ENCODE measurements at places on chromosomes 2 and 18.
A peak's percentile ranks its signal among the peaks of the same experiment; 100 is the strongest.

- DNase-seq: peak; percentile 47
Observed at GRCh38 chr2:16525265-16525887, 140.3 kb downstream of the CYRIA start.

GRCh38 chr2:67604360-67604759 lies 207.2 kb downstream of the ETAA1 start:
- DNase-seq: no peak

- DNase-seq: peak; percentile 35
Observed at GRCh38 chr2:115161771-115162493, 719.5 kb downstream of the DPP10 start.

DNA sequence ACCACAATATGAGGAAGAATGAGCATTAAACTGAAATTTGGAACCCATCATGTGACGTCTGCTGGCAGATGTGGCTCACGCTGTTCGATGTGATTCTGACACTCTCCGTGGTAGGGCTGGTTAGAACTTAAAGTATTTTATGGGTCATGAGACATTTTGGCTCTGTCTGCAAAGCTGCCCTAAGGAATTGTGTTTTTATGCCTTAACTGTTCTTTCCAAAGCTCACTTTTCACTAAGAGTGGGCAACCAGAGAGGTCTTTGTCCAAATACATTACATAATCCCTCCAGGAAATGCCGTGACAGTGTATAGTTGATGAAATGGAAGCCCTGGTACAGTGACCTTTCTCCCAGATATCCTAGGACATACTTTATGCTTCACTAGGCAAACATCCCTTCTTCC lies 119.1 kb downstream of the AQP4 start:
- no peak for DNase-seq

DNA sequence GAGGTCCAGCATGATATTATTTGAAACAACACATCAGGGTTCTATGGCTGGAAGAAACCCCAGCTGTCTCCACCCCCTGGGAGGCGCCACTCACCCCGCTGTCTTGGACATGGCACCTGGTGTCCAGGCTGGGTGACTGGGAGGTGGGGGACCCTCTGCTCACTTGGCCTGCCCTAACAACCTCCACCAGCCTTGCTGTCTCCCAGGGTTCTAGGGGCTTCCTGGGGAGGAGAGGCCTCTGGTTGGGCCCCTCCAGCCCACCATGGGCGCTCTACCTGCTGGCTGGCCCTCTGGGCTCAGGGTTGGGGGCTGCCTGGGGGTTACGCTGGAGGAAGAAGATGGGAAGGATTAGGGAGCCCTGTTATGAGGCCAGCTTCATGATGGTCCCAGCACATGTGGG lies 16.3 kb downstream of the PER2 start:
- no peak for DNase-seq

- no peak for DNase-seq
Observed at GRCh38 chr2:19702267-19702666, 199.5 kb downstream of the TTC32 start.

DNA sequence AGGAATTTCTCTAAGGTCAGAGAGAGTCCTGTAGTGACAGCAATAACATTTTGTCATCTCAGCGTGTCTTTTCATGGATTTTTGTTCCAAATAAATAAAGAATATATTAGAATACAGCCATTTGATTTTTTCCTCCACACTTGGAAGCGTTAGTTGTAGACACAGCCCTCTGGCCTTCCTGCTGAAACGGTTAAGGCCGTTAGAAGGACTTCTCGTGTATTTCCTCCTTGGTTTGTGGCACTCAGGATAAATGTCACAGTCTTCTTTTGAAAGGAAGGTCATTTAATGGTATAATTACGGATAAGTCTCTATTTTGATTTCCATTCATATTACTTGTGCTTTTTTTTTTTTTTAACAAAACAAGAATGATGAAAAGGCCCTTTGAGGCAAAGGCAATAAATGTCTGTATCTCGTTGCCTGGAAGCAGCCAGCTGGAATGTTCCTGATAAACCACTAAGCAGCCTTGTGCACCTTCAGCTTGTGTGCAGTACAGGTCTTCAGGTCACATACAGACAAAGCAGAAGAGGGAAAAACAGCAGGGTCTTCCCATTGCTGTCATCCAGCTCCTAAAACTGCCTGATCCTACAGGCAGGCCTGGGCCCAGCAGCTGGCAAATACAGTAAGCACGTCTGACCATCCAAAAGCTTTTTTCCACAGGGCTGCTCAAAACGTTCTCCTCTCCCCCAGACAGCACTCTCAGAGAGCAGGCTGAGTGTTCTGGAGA lies 14.4 kb downstream of the EFR3B start:
- DNase-seq: no peak

DNA sequence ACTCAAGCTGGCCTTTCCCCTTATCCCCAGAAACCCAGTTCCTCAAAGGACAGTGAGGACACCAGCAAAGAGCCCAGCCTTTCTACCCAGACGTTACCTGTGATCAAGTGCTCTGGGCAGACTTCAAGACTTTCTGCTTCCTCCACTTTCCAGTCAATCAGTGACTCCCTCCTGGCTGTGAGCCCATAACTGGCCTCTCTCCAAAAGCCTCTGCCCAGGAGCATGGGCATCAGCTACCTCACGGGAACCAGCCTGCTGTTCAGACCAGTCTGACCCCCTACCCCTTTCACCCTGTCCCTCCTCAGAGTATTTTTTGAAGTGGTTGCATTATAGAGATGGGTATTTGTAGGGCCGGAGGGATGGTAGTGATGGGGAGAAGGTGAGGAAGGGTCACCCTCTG lies 27.7 kb upstream of the CYP27A1 start:
- no peak for DNase-seq

GRCh38 chr2:56030901-56031300 lies 107.3 kb upstream of the EFEMP1 start:
- no peak for DNase-seq

GRCh38 chr2:168186452-168186851 lies 60.9 kb downstream of the STK39 start:
- DNase-seq: no peak

DNA sequence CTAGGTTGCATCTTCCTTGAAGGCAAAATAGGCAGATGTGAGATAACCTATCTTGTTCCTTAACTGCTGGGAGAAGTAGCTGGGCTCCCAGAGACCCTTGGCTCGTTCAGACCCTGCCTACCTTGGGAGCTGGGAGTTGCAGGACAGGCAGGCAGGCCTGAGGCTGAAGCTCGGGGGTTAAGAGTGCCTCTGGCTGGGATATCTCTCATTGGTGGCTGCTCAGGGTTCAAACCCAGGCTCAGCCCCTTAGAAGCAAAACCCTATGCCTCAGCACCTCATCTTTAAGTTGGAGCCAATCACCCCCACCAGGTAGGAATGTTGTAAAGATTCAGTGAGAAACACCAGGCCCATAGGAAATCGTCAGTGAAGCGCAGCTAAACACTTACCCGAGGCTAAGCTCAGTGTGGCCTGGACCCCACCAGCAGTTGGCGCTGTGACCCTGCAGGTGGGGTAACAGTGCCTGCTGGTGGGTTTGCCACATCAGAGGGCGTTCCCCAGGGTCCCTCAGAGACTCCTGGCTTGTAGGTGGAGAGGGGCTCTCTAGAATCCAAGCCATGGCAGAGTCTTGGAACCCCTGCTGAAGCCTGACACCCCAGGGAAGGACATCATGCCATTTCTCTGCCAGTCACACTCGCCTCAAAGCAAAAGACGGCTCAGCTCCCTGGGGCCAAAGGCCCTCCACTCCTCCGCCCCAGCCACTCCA lies 54.6 kb upstream of the GPR17 start:
- peak; percentile 53 for DNase-seq

DNA sequence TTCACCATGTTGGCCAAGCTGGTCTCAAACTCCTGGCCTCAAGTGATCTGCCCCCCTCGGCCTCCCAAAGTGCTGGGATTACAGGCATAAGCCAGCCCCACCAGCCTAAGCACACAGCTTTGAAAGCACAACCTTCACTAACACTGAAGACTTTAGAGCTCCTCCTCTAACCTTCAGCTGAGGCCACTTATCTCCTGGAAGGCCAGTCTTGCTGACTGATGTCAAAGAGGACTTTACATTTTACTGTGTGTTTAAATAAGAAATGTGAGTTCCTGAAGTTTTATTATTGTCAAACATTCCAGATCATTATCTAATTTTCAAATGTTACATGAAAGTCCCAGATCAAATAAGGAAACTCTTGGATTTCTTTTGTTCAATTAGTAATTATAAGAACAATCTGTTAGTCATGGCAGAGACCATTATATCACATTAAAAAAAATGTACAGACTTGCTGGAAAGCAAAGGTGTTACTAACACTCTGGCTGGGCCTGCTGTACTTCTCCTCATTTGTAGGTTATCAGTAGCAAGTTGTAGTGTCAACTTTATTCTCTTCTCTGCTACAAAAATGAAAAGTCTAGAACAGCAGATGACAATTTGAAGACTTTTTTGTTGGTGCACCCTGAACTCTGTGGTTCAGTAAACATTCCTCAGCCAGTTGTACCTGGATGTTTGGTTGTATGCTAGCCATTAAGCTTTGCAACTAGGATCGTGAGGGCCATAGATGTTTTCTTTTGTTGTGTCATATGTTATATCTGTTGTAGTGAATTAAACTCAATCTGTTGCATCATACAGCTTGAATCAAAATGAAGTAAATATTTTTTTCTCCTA lies 80.0 kb downstream of the AOX1 start:
- DNase-seq: no peak

GRCh38 chr2:8582191-8582590 lies 99.7 kb upstream of the ID2 start:
- no peak for DNase-seq

GRCh38 chr18:57077005-57077765 lies 69.7 kb upstream of the BOD1L2 start:
- no peak for DNase-seq

GRCh38 chr2:29923110-29923721 lies 1.8 kb upstream of the ALK start:
- DNase-seq: peak; percentile 78

- no peak for DNase-seq
Observed at GRCh38 chr2:221198309-221198708, 373.8 kb downstream of the EPHA4 start.

DNA sequence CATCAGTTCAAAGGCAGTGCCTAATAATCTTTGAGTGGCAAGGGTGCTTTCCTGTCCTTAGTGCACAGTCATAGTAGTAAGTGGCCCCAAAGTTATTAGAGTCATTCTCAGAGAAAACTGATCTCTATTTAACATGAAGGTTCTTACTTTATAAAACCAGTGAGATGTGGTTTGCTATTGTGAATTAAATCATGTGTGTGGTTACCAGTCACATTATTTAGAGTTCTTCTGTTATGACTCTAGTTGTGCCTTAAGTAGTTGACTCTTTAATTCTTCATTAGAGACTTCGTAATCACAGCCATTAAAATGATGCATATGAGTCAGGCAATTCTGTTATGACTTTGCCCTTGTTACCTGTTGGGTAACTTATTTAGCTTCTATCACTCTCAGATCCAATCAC lies 1392.9 kb upstream of the ACVR2A start:
- DNase-seq: no peak

GRCh38 chr2:133266926-133267590 lies 301.2 kb downstream of the NCKAP5 start:
- DNase-seq: peak; percentile 35

DNA sequence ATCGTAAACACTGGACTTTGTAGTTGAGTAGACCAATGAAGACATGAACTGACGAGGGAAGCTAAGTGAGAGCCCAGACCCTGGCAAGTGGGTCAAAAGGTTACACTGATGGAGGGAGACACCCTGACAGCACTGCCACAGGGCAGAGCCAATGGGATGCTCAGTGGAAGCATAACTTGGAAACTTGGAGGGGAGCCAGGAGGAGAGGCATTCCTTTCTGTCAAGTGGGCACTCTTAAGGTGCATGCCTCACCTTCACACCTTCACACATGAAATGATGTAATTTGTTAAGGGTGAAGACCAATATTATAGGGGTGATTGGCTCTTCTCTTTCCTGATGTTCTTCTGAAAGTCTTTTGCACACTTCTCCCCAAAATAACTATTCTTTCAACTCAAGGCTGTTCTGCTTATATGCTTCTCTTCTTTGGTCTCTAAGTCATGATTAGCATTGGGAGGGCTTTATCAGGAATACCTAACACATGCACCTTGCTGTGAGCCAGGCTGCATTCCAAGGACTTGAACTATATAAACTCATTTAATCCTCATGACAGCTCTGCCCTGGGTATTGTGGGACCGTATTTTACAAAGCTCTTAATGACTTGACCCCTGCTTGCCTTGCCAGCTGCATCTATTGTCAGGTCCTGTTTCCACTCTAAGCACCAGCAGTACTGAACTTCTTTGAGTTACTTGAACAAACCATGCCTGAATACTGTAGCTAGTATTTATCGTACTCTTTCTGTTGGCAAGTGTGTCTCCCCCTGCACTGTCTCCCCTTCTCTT lies 19.0 kb downstream of the RPL37A start:
- no peak for DNase-seq

- no peak for DNase-seq
Observed at GRCh38 chr2:112757265-112757664, 7.1 kb downstream of the CKAP2L start.

GRCh38 chr2:102619414-102620319 lies at the start of gene SLC9A2:
Gene SLC9A2 (plus strand): TSS chr2:102619553. CDS start chr2:102619849, 296 bp downstream.
- DNase-seq: no peak

- DNase-seq: no peak
Observed at GRCh38 chr2:108220942-108221541, 18.7 kb upstream of the SULT1C3 start.

GRCh38 chr2:172978063-172978383 lies 97.6 kb upstream of the MAP3K20 start:
- no peak for DNase-seq

GRCh38 chr18:8252371-8252770 lies 356.9 kb upstream of the RAB12 start:
- no peak for DNase-seq

DNA sequence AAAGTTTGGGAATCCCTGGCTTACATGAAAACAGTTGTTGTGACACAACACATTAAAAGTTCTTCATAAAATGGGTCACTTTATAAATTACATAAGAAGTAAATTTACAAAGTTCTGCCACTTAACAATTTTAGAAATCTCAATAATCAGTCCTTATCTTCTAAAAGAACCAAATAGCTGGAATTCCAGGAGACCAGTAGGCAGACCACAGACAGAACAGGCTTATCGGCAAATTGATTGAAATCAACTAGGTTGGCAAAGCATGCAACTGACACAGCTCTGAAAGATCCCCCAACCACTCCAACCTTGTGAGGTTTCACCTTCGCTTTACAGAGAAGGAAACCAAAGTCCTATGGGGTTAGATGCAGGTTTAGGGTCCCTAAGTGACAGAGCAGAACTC lies 103.0 kb downstream of the DNER start:
- no peak for DNase-seq

GRCh38 chr2:179250848-179251504 lies 13.7 kb downstream of the SESTD1 start:
- DNase-seq: no peak

Data from NCI-H1694 (cell line).